ENCODE measurements at places on chromosomes 16 and 17. TPM values are rescaled to one million over a fixed set of nuclear protein-coding genes. Genes with fewer than 3 reads are reported as not detected.

DNA sequence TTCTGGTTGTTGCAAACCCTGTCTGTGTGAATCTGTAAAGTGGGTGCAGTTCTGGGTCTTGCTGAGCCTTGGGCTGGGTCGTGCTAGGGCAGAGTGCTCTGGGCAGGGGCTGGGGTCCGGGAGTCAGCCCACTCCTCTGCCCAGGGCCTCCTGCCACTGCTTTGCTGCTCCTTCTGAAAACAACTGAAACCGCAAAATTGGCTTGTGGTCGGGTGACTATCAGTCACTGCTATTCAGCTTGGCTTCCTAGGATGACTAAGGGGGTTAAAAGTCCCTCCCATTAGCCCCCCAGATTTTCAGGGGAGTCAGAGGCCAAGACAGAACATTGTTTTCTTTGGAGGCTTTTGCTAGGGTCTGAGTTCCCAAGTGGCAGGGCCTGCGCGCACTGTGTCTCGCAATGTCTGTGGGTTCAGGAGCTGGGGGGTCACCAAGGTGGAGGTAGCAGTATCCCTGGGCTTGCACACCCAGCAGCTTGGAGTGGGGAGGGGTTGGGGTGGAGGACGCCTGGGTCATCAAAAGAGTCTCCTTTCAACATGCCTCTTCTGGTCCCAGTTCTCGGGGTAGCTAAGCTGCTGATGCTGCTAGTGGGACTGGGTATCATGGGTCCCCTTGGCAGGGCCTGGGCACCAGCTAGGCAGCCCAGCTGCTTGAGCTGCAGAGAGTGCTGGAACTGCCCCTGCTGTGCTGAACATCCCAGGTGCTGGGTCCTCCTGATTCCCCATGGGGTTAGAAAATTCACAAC lies 13.5 kb upstream of the TBX21 start:
- no peak overlapping the region for H3K4me3 ChIP-seq
- no peak for DNase-seq
- H3K27ac ChIP-seq, result no peak overlapping the region
- H3K36me3 ChIP-seq, result no peaks in the 10 kb centered on the region
- H3K27me3 ChIP-seq, result peaks cover 85% of the 10 kb centered on the region

DNA sequence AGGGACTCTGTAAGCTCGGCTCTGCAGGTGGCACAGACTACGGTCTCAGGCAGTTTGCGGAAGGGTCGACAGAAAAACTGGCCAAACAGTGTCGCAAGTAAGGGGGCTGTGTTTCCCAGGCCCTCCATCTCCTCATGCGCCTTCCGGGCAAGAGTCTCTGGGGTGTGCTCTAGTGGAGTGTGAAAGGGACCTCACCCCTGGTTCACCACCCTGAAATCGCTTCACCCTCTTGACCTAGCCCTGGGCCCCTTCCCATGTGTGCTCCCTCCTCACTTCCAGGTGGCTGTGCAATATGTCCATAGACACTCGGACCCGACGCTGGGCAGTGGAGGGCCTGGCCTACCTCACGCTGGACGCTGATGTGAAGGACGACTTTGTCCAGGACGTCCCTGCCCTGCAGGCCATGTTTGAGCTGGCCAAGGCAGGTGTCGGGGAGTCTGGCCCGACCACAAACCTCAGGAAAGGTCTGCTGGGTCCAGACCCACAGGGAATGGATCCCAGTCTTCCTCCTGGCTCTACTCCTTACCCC lies 22.3 kb downstream of the UNC45B start:
- DNase-seq, result no peak
- H3K4me3 ChIP-seq, result no peak overlapping the region
- no peak overlapping the region for H3K27ac ChIP-seq

- H3K27me3 ChIP-seq, result no peaks in the 10 kb centered on the region
- no peak overlapping the region for H3K27ac ChIP-seq
- DNase-seq, result no peak
- peak overlapping the region; percentile 99 for H3K4me3 ChIP-seq
- H3K4me1 ChIP-seq, result peaks cover 29% of the 10 kb centered on the region
- peaks cover 16% of the 10 kb centered on the region for H3K36me3 ChIP-seq
These were observed 2.5 kb downstream of the ADAT1 start for GRCh38 chr16:75620326-75621169.

- no peaks in the 10 kb centered on the region for H3K36me3 ChIP-seq
- peaks cover 2% of the 10 kb centered on the region for H3K27me3 ChIP-seq
These were observed 745 bp upstream of the ABCC1 start for GRCh38 chr16:15948532-15949209.

DNA sequence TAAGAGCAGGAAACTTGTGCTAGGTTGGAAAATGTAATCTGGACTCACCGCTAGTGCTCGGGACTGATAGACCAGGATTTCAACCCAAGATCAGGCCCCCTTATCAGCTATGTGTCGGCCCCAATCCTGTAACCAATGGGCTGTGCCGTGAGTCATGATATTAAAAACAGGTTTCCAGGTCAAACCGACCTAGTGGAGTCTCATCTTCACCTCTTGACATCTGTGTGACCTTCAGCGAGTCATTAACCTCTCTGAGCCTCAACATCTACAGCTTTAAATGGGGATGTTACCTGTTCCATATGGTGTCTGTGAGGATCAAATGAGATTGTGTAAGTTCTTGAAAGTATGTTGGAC lies 512 bp downstream of the PMM2 start:
- no peaks in the 10 kb centered on the region for H3K27me3 ChIP-seq
- H3K4me1 ChIP-seq, result peaks cover 35% of the 10 kb centered on the region
- peak overlapping the region; percentile 98 for H3K4me3 ChIP-seq

DNA sequence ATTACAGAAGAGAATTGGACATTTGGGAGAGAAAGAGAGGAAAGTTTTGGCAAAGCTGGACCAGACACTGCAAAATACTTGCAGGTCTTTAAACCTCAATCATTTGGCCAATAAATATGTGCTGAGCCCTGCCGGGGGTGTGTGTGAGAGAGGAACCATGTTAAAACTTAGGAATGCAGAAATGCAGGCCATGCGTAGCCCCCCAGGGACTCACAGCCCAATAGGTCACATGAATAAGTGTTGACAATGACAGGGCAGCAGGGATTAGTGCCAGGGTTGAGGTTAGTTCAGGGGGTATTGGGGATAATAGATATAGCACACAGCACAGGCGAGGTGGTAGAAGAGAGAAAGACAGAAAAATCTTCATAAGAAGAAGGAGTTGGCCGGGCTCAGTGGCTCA lies 113.3 kb upstream of the ADAMTS18 start:
- no peak overlapping the region for H3K4me3 ChIP-seq
- H3K27me3 ChIP-seq, result peaks cover 8% of the 10 kb centered on the region

GRCh38 chr16:31508706-31509195 lies 560 bp upstream of the RUSF1 start:
- DNase-seq, result no peak
- peak overlapping the region; percentile 89 for H3K4me3 ChIP-seq
- peaks cover 9% of the 10 kb centered on the region for H3K27me3 ChIP-seq

DNA sequence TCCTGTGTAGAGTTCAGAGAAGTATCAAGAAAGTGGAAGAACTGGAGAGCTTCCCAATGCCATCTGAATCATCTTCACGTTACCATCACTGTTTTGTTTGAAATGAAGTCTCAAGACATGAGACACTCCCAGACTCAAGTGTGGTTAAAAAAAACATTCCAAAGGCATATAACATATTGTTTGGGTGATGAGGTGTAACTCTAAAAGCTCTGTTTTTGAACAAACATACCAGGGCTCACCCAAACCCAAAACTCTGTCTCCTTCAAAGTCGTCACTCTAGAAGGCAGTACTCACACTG lies 6.3 kb upstream of the ZCCHC14 start:
- no peak overlapping the region for H3K27ac ChIP-seq
- H3K36me3 ChIP-seq, result no peaks in the 10 kb centered on the region
- no peaks in the 10 kb centered on the region for H3K27me3 ChIP-seq
- no peak for DNase-seq

Gene TPSB2
- total RNA-seq, result not detected

Gene ANKFN1
- 0.11 TPM for total RNA-seq

Gene FSCN2
- total RNA-seq, result 0.43 TPM

DNA sequence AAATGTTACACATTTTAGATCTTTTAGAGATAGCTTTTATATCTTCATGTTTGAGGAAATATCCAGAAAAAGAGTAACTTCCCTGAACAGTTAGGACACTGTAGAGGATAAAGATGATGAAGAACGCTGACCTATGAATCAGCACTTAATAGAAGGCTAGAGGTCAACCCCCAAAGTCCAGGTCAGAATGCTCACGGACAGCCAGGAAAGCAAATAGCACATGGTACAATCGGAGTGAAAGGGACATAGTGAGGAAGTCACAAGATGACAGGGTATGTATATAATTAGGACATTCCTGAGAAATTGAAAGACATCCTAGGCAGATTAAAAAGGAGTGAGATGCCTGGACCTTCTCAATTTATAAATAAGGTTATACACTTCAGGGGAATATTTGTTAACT lies 55.1 kb upstream of the CNTNAP4 start:
- no peak for DNase-seq
- H3K4me1 ChIP-seq, result peaks cover 14% of the 10 kb centered on the region
- no peak overlapping the region for H3K27ac ChIP-seq
- no peaks in the 10 kb centered on the region for H3K36me3 ChIP-seq

DNA sequence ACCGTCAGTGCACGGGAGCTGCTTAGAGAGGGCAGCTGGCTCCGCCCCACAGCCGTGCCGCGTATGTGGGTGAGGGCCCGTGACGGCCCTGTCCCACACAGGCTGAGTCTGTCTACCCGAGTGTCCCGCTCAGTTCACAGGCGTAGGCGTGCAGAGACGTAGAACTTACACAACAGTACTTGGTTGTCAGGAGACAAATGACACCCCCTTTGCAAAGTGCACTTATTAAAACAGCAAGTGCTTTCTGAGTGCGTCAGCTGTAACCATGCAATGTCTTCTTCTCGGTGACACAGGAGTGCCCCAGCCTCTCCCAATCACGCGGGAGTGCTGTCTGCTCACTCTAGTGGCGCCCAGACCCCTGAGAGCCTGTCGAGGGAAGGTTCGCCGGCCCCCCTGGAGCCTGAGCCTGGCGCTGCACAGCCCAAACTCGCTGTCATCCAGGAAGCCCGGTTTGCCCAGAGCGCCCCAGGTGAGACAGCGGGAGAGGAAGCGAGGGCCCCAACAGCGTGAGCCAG lies 64.2 kb downstream of the FOXK2 start:
- DNase-seq, result no peak
- H3K27ac ChIP-seq, result no peak overlapping the region
- H3K4me1 ChIP-seq, result no peaks in the 10 kb centered on the region

Gene GRAPL
- 1.2 TPM for total RNA-seq

- peak; percentile 61 for DNase-seq
- H3K4me1 ChIP-seq, result peaks cover 64% of the 10 kb centered on the region
- H3K36me3 ChIP-seq, result no peaks in the 10 kb centered on the region
- peak overlapping the region; percentile 54 for H3K4me3 ChIP-seq
- H3K27ac ChIP-seq, result peak overlapping the region; percentile 92
These were observed 5.0 kb upstream of the ADGRG1 start for GRCh38 chr16:57623251-57624043.

DNA sequence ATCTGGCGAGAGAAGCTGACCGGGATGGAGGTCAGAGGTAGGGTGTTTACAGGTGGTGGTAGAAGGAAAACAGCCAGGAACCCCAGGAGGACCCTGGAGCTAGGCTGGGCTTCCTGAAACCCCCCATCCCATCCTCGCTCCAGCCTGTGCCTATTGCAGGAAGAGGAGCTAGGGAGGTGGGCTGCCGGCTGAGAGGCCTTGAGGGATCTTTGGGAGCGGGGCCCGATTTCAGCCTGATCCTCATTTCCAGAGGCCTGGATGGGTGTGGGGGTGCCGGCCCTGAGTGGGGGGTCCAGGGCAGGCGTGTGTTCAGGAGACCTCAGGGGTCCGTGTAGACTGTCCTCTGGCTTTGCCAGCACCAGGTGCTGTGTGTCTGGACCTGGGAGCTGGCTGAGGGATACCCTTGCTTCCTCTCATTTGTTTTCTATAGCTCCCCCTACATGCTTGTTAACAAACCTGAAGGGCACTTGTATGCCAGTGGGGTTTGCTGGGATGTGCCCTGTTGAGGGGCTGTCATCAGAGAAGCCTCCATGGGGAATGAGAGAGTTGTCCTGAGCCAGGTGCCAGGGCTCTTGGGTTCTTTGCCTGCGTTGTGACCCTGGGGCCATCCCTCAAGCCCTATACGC lies 18.9 kb upstream of the RAP1GAP2 start:
- H3K4me1 ChIP-seq, result peaks cover 8% of the 10 kb centered on the region
- no peak overlapping the region for H3K27ac ChIP-seq
- H3K27me3 ChIP-seq, result peaks cover 55% of the 10 kb centered on the region
- no peak for DNase-seq
- H3K4me3 ChIP-seq, result peak overlapping the region; percentile 78
- H3K36me3 ChIP-seq, result no peaks in the 10 kb centered on the region

Gene TRPV2
- 1.3 TPM for total RNA-seq

Gene MRPL10
- 50.0 TPM for total RNA-seq

DNA sequence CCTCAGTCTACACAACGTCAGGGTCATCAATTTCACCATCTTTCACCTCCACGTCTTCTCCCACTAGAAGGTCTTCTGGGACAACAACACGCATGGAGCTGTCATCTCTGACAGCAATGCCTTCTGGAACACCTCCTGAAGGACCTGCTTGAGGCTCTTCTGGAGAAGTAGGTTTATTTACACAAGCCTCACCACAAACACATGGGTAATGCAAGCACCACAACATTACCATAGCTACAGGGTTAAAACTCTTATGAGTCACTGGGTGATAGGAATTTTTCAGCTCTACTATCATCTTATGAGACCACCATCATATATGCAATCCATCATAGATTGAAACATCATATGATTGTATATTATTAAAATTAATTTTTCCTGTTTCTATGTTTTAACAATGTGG lies 215.4 kb downstream of the CHD9NB start:
- no peak for DNase-seq
- no peaks in the 10 kb centered on the region for H3K27me3 ChIP-seq
- H3K36me3 ChIP-seq, result no peaks in the 10 kb centered on the region
- H3K4me1 ChIP-seq, result no peaks in the 10 kb centered on the region
- H3K4me3 ChIP-seq, result no peak overlapping the region

- no peaks in the 10 kb centered on the region for H3K36me3 ChIP-seq
- H3K27me3 ChIP-seq, result peaks cover 38% of the 10 kb centered on the region
These were observed 86.1 kb upstream of the CCL2 start for GRCh38 chr17:34168989-34169388.

DNA sequence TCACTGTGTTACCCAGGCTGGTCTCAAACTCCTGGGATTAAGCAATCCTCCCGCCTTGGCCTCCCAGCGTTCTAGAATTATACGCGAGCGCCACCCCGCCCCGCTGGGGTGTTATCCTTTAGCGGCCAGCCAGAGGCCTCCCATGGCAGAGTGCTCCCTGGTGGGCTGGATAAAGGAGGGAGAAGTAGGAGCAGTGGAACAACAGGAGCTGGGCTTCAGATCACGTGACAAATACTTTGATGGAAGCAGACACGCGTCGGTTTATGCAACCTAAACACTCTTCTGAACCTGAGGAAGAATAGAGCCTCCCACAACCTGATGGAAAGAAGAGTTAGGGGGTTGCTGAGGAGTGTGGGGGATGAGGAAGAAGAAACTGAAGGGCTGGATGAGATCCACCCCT lies 2114.0 kb downstream of the TP53TG3F start:
- no peak overlapping the region for H3K4me3 ChIP-seq
- H3K27me3 ChIP-seq, result no peaks in the 10 kb centered on the region
- DNase-seq, result no peak
- H3K36me3 ChIP-seq, result peaks cover 9% of the 10 kb centered on the region

Gene ZNF205
- total RNA-seq, result 21.1 TPM
